ENCODE measurements at places on chromosomes 11 and 22.

DNA sequence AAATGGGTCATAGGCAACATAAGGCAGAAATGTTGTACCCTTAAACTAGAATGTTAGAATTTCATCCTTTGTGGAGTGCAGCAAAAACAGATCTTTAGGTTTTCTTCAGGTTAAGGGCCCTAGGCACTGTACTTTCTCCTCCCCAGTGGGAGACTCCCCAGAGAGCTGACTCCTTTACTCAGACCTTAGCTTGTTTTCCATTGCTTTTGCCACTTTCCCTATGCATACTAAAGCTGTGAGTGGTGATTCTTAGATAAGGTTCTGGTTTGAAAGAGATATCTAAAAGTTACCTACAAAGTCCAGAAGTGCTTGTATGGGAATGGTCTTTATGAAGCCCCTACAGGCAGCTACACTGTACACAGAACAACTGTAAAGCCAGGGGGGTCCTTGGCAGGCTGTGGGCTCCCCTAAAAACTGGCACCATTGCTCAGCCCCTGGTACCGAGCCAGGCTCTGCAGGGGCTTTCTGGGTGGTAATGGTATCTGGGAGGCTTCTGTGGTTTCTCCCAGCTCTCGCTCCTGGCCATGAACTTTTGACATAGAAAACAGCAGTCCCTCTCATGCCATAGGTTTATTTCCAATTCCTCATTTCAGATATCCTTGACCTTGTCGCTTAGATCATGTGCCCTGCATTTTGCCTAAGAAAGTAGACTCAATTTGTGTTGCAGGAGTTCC is 23.2 kb downstream of the AMOTL1 start:
- DNase-seq = no peak

GRCh38 chr22:34129691-34130486 is 209.6 kb upstream of the LARGE1 start:
- no peak for DNase-seq

DNA sequence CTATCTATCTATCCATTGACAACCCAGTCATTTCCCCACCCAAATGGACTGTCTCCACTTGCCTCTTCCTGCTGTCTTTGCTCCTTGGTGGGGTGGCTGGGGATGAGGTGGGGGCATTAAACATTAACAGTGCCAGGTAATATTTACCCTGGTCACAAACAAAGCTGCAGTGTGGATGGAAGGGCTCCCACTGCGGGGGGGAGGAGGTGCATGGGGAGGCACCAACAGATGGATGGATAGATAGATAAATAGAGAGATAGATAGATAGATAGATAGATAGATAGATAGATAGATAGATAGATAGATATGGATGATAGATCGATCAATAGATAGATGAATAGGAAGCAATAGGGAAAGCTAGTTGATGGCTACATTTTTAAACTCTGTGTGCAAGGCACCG is 2.3 kb upstream of the FXYD2 start:
- DNase-seq = no peak

- DNase-seq = no peak
Measured at GRCh38 chr11:113554526-113554925, 79.3 kb upstream of the DRD2 start.

DNA sequence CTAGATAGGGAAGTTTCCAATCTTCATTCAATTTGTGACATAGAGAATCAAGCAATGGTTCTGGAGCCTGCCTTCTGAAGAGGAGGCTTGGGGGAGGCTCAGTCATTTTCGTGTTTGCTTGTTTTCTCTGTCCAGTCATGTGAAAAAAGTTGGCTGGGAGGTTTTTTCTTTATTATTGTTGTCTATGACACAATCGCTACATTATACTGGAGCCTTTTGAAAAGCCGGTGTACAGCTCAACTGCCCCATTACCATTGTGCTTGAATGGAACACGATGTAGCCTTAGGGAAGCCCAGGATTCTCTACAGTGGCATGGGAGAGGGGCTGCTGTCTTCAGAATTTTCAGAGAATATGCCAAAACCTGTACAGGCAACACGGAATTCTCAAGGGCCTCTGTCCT is 57.9 kb upstream of the NCAM1 start:
- DNase-seq = no peak

- no peak for DNase-seq
Measured at GRCh38 chr11:109856928-109857327, 236.3 kb upstream of the ZC3H12C start.

- no peak for DNase-seq
Measured at GRCh38 chr11:3907590-3907989, 52.1 kb downstream of the STIM1 start.

DNA sequence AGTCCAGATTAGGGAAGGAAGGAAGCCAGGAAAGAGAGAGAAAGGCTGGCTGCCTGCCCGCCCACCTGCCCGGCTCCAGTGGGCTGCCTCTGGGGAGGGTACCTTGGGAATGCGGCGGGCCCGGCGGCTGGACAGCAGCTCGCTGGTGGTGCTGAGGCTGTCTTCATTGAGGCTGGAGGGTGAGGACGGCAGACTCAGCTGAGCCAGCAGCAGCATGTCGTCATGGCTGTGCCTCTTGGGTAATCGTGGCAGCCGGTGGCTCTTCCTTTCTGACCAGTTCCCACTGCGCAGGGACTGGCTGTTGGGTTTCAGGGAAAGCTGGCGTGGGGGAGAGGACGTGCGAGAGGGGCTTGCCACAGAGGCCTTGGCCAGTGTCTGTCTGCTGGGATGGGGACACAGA is 32.9 kb downstream of the RPL27A start:
- no peak for DNase-seq

DNA sequence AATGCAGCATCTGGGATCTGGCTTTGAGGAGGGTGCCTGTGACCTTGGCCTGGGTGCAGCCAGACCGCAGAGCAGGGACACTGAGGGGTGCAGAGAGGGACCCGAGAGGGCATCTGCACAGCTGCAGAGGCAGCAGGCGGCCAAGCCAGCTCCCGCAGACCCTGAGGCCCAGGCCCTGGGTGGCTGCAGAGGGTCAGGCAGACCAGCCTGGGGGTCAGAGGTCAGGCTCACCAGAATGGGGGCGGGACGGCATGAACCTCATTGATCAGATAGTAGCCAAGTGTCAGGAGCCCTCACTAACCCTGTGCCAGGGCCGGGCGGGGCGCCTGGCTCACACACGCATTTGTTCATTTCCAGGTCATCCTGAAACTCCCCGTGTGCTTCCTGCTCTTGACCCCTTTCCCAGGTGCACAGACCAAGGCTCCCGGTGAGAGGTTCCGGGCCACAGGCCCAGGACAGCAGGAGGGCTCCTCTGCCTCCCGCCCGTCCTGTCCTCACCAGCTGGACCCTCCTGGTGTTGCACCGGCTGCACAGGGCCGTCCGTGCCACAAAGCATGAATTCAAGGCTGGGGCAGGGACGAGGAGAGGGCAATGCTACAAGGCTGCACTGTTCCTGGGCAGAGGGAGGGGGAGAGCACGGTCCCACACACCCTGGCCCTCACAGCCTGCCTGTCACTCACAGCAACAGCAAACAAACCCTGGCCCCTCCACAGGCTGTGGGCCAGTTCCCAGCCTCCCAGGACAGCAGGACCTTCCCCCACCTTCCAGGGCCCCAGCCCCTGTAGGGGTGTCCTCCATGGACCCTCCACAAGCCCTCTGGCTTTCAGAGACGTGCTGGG is 3.3 kb downstream of the RTN4R start:
- DNase-seq = no peak

GRCh38 chr11:129275828-129276227 is 83.7 kb upstream of the ARHGAP32 start:
- no peak for DNase-seq

DNA sequence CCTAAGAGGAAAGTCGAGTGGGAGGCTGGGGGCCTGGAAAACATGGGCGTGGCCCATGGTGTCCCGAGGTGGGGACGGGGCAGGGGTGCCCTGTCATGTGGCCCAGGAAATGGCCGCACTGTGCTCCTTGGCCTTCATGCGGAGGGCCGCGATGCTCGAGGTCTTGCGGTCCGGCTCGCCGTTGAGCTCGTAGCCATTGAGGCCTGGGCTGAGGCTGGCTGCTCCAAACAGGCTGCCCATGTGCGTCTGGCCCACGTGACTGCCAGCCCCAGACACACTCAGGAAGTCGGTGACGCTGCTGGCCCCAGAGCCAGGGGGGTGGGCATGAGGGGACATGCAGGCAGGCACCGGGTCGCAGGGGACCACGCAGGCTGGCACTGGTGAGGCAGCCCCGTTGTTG is 45.2 kb downstream of the ALX4 start:
- DNase-seq = no peak

DNA sequence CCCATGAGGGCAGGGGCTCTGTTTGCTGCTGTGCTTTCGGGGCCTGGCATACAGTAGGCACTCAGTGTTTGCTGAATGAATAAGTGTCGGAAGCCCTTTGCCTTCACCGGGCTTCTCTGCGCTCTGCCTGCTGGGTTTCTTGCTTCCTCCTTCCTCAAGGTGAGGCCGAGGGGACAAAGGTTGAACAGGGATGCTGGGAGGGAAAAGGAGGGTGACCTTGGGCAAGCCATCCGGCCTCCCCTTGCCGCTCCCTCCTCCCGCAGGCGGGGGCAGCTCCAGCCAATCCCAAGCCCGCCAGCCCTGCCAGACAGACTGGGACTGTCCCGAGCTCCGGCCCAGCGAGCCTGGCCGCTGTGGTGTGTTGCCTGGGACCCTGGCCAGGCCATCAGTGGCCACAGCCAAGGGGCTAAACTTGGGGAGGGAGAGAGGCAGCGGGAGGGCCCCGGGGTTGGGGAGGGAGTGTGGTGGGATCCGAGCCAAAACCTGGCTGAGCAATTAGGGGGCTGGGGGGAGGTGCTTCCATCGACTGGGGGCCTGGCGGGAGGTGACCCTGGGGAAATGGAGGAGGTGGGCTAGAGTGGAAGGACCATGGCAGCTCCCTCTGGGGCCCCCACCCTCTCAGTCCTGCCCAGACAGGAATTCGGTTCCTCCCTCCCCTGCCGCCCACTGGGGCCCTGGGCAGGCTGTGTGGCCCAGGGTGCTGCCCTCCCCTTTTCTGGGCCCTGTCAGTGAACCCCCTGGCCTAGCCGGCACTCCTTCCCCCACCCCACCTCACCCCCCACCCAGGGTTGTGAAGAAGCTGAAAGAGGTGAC is 3.4 kb upstream of the RCOR2 start:
- no peak for DNase-seq

DNA sequence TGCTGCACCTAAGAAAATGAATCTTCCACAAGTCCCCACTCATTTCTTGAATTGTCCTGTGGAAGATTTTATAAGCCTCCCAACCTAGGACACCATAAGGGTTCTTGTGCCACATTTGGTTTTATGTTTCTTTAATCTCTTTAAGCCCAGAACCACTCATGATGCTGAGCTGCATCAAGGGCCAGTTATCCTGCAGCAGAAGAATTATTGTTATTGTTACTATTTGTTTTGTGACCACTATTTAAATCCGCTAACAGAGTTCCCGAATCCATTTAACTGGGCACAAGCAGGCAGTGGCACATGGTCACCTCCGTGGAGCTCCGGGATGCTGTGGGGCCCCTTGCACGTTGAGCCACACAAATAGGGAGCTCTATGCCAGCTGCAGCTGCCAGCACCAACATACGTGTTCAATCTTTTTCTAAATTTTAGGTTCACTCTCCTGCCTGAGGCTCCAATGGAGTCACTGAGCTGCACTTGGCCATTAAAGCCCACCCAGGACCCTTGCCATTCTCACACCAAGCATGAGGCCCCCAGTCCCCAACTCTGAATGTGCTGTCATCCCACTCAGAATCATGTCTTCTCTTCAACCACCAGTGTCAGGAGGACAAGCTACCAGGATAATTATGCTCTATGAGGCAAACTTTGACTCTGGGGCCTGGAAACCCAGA is 60.6 kb downstream of the DGCR2 start:
- DNase-seq = no peak

DNA sequence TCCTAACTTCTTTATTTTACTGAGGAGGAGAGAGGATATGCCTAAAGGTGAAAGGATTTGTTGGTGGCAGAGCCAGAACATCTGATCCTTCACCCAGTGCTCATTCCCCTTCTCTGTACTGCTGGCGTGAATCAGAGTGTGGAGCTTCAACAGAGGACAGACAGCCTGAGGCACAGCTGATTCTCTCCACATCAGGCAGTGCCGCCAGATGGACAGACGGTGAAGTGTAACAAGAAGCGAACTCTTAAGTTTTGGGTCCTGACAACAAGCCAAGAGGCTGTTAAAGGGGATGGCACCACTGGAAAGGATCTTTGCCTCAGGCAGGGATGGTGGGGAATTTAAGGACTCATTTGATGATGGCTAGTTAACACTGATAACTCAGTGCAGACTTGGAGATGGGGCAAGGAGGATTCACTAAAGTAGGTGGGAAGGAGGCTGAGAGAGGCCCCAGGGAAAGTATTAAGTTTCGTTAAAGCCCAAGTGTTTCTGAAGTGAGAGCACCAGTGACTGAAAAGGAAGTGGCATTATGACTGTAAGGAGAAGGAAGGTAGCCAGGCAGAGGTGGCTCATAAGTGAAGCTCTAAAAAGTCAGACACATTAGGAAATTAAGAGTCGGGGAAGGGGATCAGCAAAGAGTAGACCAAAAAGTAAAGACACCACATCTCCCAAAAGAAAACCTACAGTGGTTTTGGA is 81.3 kb downstream of the CLPB start:
- DNase-seq = no peak

DNA sequence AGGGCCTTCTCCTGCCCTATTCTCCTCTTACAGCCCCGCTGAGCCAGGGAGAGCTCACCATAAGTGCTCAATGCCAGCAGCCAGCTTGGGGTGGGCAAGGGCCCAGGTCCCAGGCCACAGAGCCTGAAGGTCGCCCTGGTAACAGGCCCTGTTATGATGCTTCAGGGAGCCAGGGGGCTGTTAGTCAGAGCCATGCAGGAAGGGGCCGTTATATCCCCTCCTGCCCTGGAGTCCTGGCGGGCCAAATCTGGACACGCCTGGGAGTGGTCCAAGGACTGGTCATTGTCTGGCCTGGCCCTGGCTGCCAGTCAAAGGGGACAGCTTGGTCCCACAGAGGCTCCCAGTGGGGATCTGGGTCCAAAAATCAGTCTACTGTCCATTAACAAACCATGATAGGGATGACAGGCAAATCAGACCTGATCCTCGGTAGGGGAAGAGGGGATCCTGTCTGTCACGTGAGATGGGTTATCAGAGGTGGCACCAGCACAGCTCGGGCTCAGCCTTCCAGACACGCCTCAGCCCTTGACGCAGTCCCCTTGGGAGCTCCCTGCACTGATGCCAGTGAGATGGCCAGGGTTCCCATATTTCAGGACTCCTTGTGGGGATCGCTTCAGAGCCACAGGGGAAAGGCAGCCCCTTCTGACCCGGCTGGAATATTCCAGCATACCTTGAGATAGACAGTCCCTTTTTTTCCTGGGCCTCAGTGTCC is 55.9 kb downstream of the LRRC32 start:
- no peak for DNase-seq

Data from T-cell (primary cell).